Sciatic nerve (tissue), 2 donors: ENCODE measurements at places on chromosomes 2 and 18.

- DNase-seq = no peak
Observed at GRCh38 chr2:178088774-178089270, 16.2 kb upstream of the PDE11A start.

DNA sequence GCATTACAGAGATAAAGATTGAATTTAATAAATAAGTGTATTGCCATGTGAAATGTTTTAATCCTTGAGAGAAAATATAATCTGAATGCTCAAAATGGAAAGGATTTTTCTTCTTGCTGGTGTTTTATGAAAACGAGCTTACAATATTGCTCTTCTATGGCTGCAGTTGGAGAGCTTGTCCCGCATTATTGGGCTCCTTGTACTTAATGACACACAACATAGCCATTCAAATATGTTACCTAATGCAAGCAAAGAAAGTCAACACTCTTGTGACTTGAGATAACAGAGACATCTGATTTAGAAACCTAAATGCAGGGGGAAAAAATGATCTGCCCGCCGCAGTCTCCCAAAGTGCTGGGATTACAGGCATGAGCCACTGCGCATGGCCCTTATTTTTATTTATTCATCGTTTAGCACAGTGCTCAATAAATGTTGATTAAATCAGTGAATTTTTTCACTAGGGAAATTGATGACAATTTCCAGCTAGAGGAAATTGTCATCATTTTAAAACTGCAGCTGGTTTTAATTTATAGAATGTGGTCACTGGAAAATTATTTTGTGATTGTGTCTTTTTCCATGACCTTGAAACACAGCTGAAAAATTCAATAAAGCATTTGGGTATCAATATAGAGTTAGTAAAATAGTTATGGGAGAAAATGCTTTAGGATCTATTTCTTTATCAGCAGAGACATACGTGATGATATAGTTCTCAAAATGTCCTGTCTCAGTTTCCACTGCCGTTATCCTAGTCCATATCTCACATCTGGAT lies 2.4 kb upstream of the PRKD3 start:
- no peak for DNase-seq

DNA sequence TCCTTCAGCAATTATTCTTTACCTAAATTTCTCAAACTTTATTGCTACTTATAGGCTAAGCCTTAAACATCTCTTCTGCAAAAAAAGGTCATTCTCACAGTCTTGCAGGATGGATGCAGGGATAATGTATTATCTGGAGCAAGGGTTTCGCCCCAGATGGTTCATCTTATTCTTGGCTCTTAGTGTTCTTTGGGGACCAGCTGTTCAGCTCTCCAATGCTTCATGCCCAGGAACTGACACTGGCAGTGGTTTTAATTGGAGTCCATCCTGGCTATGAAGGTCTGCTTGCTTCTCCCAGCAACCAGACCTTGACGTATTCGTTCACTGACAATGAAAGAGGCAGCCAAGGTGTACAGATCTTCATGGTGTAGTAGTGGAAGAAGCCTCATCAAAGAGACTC lies 331.9 kb downstream of the SLC8A1 start:
- DNase-seq = no peak

GRCh38 chr2:10407432-10407831 lies 40.7 kb downstream of the ODC1 start:
- DNase-seq = no peak

- DNase-seq = no peak
Observed at GRCh38 chr2:44705876-44706480, 235.5 kb upstream of the SIX3 start.

- DNase-seq = no peak
Observed at GRCh38 chr2:96815326-96816126, 542 bp upstream of the CNNM3 start.
